Astrocyte of the spinal cord (primary cell): ENCODE measurements at places on chromosomes 3 and 15.

GRCh38 chr3:159831466-159831865 lies 157.2 kb upstream of the IL12A start:
- DNase-seq: no peak

GRCh38 chr3:53255775-53256703 lies at the start of gene TKT:
Gene TKT (minus strand): TSS chr3:53256022. CDS start chr3:53255942, 80 bp downstream.
- DNase-seq: peak; percentile 88

- DNase-seq: no peak
Observed at GRCh38 chr15:35602836-35603235, 56.9 kb upstream of the DPH6 start.

DNA sequence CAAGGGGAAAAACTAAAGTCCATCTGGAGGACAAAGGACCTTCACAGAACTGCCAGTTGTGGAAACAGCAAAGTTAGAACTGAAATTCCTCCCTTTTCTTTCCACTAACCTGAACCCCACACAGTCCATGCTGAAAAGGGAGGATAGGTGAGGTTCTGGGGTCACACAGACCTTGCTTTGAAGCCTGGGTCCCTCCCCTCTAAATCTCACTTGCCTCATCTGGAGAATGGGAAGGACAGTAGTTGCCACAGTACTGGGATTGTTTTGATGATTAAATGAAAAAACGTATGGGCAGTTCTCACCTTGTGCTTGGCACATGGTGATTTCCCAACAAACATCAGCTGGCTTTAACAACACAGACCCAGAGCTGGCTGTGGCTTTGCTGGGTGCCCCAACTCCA lies 166.4 kb upstream of the LRIG1 start:
- DNase-seq: no peak

DNA sequence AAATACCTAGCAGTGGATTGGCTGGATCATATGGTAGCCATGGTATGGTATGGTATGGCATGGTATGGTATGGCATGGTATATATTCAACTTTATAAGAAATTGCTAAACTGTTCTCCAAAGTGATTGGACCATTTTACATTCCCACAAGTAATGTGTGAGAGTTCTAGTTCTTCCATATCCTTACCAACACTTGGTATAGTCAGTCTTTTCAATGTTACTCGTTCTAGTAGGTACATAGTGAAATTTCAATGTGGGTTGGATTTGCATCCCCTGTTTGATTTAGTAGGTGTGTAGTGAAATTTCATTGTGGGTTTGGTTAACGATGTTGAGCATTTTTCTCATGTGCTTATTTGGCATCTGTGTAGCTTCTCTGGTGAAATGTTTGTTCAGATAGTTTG lies 154.3 kb downstream of the ITPR1 start:
- DNase-seq: no peak

DNA sequence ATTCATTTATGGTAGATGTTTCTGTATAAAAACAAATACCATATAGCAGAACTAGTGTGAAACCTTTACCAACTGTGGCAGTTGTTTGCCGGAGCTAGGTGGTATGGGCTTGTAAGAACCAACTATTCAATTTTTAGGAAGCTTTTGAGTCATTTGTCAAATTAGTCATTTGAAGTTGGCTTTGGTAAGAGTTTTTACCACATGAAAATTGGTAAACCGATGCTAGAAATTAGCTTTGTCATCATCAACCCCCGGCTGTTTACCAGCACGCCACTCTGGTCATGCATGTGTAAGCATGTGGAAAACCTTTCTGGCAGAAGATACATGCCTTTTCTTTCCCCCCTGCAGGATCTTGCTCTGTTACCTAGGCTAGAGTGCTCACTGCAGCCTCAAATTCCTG lies 63.3 kb downstream of the IL1RAP start:
- no peak for DNase-seq

DNA sequence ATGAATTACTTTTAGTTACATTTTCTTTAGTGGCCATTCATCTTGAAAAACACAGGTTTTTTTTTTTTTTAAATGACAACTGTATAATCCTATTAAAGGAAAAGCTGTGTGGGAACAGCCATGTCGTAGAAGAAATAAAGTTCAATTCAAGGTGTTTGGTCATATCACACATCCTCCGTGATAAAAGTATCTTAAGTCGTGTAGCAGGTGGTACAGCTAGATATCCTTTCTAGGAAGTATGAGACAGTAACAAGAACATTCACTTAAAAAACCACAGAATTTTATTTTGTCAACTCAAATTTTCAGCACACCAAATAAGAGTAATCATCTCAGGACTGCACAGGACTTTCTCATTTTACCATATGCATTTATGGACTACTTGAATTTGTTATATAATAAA lies 16.1 kb downstream of the ZDHHC23 start:
- DNase-seq: no peak
